ENCODE measurements at places on chromosomes 2 and 18.

- no peak for DNase-seq
These were observed 220.5 kb downstream of the PMAIP1 start for GRCh38 chr18:60120231-60120750.

DNA sequence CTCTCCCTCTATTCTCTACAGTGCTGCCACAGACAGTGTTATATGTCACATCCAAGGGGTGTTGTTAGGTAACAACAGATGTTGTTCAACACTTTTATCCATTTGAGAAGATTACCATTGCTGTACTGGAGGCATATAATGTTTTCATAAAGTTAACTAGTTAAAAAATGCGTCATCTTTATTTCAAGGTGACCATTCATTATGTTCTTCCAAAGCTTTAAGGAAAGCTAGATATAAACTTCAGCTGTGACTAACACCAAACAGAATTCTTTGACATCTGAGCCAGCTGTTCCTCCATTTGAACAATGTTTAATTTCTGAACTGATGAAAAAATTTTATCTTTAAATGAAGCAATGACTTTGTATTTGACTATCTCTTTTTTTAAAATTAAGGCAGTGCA is 1099.6 kb upstream of the TMEFF2 start:
- DNase-seq = no peak

DNA sequence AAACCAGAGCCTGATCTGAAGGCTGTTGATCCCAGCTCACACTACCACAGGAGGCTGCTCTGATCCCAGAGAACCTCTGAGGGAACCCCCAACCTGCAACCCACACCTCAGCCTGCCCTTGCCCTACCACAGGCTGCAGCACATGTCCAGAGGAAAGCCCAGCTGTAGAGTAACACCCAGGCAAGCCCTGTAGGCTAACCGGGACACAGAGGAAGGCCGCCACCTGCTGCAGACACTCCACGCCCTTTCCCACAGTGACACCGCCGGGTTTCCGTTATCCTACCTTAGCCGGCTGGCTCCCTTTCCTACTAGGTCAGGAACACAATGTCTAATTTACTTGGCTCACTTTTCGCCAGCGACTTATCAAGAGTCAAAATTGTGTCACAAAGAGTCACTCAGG is 266.7 kb upstream of the KLHL29 start:
- DNase-seq = no peak

- DNase-seq = no peak
These were observed 97.3 kb downstream of the ANKRD12 start for GRCh38 chr18:9233771-9234440.

DNA sequence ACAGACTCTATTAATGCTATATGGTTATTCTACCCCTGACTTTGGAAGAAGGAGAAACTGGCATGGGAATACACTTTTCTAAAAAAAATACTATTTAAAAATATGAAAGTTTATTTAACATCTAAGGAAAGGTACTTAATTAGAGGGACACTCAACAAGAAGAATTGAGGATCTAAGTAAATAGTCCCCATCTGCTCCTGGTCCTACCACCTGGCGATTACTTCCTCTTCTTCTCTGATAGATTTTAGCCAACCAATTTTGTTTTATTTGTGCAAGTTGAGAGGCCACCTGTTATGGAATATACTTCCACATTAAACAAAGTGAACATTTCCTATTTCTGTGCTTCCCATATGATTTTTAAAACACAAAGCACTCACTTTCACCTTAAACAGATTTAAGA is 111.7 kb downstream of the BCL2 start:
- no peak for DNase-seq

- DNase-seq = no peak
These were observed 2.4 kb downstream of the DLX2 start for GRCh38 chr2:172100080-172100934.

Measured in CD4-positive, alpha-beta T cell treated with Interleukin-1 beta for 1 hour (primary cell).